ENCODE measurements at places on chromosomes 4 and X. TPM values are rescaled to one million over a fixed set of nuclear protein-coding genes. Genes with fewer than 3 reads are reported as not detected.

- no peak overlapping the region for H3K4me3 ChIP-seq
- DNase-seq, result no peak
- H3K36me3 ChIP-seq, result peaks cover 46% of the 10 kb centered on the region
- H3K27me3 ChIP-seq, result no peaks in the 10 kb centered on the region
- peaks cover 4% of the 10 kb centered on the region for H3K4me1 ChIP-seq
These were observed 60.9 kb downstream of the SEC24B start for GRCh38 chr4:109494563-109494962.

DNA sequence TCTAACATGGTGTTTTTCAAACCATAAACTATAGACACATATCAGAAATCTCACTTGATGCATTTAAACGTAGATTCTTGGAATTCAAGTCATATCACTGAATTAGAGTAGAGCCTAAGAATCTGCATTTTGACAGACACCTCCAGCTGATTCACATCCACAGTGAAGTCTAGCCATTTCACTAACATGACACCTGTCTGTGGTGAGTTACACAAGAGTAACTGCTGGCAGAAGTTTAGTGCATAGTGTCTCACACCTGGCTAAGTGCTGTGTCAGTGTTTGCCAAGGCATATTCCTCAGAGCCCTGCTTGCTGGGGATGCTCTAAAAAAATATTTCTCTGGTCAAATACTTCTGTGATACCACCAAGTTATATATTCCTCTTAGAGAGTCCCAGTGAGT is 237.5 kb upstream of the DIAPH2 start:
- no peak overlapping the region for H3K4me3 ChIP-seq
- DNase-seq, result no peak
- no peaks in the 10 kb centered on the region for H3K4me1 ChIP-seq
- no peak overlapping the region for H3K27ac ChIP-seq

- no peaks in the 10 kb centered on the region for H3K27me3 ChIP-seq
- H3K4me3 ChIP-seq, result peak overlapping the region; percentile 78
- H3K4me1 ChIP-seq, result peaks cover 11% of the 10 kb centered on the region
These were observed 811 bp downstream of the FLNA start for GRCh38 chrX:154373340-154374306.

- H3K4me1 ChIP-seq, result peaks cover 22% of the 10 kb centered on the region
- peak overlapping the region; percentile 82 for H3K4me3 ChIP-seq
- H3K27me3 ChIP-seq, result no peaks in the 10 kb centered on the region
- no peak overlapping the region for H3K27ac ChIP-seq
- no peak for DNase-seq
- peaks cover 2% of the 10 kb centered on the region for H3K36me3 ChIP-seq
These were observed 6.1 kb downstream of the ACOX3 start for GRCh38 chr4:8434251-8435073.

SLC16A2 gene
- 0.06 TPM for total RNA-seq

SYN1 gene
- total RNA-seq, result 0.37 TPM

FAT4 gene
- 0.03 TPM for total RNA-seq
